NCI-H1694 (cell line): ENCODE measurements at places on chromosomes 2 and 18.

DNA sequence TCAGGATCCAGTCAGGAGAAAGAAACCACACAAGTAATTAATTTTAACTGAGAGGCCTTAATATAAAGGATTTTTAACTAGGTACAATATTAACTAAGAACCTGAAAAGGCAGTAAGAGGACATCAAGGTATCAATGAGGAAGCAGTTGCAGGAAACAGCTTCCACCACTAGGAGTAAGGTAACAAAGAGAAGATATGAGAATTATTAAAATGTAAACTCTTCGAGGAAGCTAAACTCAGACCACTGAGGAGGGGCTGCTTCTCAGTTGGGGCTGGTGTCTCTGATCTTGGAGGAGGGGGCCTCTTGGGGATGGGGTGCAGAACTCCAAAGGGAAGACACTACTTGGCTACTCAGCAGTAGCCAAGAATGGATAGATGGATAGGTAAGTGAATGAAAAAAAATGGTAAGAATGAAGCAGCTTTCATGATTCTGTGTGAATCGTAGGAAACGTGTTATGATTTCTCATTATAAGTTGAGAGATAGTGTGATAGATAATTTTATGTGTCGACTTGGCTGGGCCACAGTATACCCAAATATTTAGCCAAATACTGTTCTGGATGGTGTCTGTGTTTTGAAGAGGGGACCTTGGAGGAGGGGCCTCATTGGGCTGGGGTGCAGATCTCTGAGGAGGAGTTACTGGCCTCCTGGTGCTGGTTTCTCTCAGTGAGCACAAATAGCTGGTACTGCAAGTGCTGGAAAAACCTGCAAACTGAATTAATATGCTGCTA lies 547.7 kb upstream of the LRRTM1 start:
- DNase-seq: no peak

- no peak for DNase-seq
These were observed 142.8 kb upstream of the LMAN1 start for GRCh38 chr18:59501920-59502273.

- no peak for DNase-seq
These were observed 78.6 kb upstream of the LDLRAD4 start for GRCh38 chr18:13139885-13140450.

DNA sequence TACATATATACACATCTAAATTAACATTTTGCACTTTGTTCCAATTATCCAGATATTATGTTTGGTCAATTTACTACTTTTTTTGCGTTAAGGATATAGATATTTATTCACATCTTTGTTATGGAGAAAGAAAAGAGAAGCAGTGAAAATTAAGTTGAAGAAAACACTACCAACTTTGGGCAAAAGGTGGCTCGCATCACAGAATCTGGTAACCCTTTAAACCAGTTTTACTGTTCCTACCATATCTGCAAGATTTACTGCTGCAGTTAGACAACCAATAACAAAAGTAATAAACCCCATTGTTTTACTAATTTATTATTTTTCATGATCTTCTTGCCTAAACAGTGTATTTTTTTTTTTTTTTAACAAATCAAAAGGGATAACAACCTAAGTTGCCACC lies 53.6 kb downstream of the SMAD2 start:
- DNase-seq: no peak

DNA sequence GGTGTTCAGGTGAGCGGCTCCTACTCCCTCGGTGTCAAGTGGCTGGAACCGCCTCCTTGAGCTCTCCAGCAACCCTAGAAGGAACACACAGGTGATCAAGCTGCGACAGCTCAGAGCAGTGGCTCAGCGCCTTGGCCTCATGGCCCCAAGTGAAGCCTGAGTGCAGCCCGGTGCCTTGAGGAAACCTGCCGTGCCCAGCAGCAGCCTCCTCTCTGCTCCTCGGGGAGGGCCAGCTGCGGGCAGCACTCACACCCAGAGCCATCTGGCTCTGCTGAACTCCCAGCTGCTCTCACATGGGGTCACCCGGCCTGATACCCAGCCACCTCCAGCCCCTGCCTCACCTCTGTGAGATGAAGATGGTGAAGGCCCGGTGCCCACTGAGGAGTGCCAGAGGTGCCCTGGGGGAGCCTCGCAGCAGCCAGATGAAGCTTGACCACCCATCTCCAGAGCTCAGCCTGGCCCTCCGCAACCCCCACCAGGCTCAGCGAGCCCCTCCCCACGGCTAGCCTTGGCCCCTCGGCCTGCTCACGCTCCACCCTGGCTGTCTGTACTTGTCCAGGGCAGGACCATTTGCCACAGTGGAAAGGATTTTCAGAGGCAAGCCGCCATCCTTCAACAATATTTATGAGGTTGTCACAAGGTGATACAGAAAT lies 70.6 kb upstream of the RAB6C start:
- no peak for DNase-seq

- DNase-seq: no peak
These were observed 4.8 kb upstream of the CDC42EP3 start for GRCh38 chr2:37676274-37676673.

DNA sequence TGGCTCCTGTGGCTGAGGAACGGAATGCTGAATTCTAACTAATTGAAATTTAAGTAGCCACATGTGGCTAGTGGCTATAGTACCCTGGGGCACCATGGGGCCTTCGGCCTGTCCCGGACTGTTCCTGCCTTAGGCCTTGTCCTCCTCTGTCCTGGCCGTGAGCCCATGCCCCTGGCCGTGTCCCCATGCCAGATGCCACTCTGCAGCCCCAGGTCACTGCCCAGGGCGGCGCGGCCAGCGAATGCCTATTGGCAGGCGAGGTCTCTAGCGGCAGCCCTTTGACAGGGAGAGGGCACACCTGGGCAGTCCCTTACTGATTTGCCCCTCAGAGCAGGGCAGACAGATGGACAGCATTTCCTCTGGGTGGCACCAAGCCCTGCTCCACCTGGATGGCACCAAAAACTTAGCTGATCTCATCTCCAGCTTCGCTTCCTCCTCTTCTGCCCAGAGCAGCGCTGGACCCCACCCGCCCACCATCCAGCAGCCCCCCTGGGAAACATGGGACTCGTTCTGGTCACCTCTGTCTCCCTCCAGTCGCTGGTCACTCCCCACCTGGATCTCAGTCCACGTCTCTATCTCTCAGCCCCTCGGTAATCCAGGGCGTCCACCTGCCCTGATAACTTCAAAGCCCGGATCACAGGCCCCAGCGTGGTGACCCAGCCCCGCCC lies 1.1 kb upstream of the DGKD start:
- no peak for DNase-seq

- DNase-seq: no peak
These were observed 90.7 kb upstream of the TFCP2L1 start for GRCh38 chr2:121375621-121376159.

DNA sequence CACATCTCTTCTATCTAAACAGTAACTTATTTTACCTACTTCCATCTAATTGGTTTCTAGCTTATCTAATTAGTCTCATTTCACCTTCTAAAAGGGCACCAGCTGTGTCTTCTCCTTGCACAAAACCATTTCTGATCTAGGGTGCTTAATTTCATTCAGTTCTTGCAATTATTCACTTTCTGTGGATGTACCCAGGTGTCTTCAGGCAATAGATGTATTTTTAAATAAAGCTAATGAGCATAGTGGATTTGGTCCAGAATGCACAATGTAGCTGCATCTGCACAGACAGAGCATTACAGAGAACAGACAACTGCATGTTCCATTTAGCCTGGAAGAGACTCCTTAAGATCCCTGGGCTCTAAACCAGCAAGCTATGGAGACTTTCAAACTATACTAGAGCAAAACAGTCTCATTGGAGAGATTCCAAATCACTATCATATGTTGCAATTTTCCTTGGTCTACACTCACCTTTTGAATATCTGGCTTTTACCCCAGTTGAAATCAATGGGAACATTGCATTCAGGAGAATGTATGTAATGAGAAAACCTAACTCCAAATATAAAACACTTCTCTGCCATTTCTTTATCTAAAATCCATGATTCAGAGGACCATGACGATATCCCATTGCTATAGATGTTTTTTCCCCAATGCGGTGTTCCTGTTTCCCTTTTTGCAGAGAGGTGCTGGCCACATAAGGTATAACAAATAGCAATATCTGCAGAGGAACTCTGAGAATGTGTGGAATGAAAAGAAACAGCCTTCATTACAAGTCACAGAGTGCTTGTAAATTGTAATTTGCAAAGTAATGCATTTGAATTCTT lies 3.5 kb upstream of the RFX8 start:
- no peak for DNase-seq

GRCh38 chr18:25831301-25831701 lies 259.1 kb downstream of the SS18 start:
- DNase-seq: no peak

DNA sequence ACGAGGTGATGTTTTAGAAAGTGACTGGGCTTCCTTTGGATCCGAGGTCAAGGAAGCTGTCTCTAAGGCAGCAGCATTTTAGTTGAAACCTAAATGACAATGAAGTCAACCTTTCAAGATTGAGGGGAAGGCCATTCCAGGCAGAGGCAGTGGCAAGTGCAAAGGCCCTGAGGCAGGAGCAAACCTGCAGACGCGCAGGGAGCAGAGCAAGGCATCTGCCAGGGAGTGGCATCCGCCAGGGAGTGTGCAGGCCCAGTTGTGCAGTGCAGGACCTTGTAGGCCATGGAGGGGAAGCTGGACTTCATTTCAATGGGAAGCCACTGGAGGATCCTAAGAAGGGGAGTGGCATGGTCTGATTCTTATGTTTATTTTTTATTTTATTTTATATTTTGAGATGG lies 154.7 kb upstream of the SIX3 start:
- DNase-seq: no peak

DNA sequence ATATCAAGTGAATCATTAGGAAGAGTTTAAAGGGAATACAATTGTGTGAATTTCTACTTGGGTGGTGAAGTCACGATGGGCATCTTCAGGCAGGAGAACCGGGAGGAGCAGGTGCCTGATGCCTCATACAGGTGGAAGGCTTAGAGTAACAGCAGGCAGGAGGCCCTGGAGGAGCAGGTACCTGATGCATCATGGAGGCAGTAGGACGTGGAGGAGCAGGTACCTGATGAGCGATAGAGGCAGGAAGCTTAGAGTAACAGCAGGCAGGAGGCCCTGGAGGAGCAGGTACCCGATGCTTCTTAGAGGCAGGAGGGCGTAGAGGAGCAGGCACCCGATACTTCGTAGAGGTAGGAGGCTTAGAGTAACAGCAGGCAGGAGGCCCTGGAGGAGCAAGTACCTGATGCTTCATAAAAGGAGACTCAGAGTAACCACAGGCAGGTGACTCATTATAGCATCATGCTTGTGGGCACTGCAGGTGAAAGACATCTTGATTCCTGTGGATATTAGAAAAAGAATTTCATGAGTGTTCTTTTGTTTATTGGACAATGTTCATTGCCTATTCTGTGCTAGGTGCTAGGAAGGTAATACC lies 133.9 kb downstream of the ATP9B start:
- no peak for DNase-seq

DNA sequence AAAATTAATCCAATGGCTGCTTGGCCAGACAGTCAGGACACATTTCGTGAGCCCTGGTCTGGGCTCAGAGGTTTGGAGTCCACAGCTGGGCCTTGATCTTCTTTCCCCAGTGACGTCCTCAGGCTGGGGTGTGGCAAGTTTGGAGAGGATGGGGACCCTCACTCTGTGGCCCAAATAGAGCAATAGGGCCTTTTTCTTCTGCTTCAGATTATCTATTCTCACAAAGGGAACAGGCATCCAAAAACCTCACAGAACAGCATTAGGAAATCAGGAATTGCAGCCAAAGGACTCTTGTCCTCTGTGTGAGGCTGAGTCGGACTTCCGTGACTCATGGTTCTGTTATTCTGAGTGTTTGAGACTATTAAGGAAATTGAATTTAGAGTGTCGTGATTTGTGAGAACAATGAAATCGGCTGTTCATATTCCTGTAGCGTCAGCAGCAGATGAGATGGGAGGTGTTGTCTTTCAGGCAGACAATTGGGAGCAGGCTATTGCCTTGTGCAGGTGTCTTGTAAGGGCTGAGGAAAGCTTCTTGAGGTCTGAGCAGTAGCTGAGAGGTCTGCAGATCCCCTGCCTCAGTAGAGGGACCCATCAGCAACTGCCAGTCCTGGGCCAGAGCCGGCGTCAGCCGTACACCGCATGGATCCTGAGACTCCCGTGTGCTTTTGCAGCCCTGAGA lies 113.8 kb downstream of the SH3RF3 start:
- DNase-seq: no peak

DNA sequence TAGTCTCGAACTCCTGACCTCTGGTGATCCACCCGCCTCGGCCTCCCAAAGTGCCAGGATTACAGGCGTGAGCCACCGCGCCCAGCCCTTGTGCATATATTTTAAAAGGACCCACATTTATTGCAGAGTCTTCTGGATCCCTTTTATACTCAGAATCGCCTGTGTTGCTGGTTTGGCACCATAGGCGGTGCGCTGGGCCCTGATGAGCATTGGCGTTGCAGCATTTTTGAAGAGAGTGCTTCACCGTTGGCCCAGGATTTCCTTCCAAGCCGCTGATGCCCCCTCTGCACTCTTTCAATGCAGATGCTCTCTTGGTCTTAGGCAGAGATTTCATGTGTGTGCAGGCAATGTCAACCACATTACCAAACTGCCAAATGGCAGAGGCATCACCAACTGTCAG lies 13.5 kb upstream of the TFCP2L1 start:
- DNase-seq: no peak

DNA sequence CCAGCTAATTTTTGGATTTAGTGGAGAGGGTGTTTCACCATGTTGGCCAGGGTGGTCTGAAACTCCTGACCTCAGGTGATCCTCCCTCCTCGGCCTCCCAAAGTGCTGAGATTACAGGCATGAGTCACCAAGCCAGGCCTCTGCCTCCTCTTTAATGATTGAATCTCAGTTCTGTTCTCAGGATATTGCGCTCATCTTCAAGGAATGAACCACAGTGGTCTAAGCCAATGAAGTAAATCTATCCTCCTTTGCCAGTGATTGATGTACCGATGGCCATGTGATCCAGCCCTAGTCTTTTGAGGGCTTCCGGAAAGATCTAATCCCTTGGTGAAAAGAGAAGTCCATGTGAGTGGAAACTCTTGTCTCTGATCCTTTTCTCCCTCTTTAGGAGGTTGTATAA lies 48.6 kb downstream of the POLE4 start:
- no peak for DNase-seq

DNA sequence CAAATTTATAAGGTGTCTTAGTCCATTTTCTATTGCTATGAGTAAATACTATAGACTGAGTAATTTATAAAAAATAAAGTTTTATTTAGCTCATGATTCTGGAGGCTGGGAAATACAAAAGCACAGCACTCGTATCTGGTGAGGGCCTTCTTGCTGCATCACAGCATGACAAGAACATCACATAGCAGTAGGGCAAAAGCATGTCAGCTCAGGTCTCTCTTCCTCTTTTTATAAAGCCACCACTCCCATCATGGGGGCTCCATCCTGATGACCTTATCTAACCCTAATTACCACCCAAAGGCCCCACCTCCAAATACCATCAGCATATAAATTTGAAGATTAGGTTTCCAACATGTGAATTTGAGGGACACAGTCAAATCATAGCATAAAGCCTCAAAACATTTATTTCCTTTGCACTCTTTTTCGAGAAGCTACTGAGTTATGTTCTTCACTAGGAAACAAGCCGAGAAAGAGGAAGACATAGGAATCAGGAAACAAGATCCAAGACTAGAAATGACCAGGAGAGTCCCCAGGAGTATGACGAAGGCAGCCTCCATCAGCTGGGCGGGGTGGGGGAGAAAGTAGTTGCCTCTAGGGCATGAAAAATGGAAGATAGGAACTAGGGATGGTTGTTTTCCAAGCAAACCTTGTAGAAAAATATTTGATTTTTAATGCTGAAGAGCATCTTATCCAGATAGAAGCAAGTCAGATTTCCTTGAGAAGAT lies 24.1 kb upstream of the NABP1 start:
- DNase-seq: no peak

- DNase-seq: no peak
These were observed 15.7 kb downstream of the PARD6G start for GRCh38 chr18:80231616-80232015.

- DNase-seq: no peak
These were observed 8.8 kb upstream of the PRLH start for GRCh38 chr2:237557633-237558015.

GRCh38 chr2:174682007-174682577 lies 82.2 kb downstream of the CHRNA1 start:
- no peak for DNase-seq
